Kidney (tissue), 22 donors: ENCODE measurements at places on chromosomes 12 and 14. TPM values are rescaled to one million over a fixed set of nuclear protein-coding genes. Genes with fewer than 3 reads are reported as not detected.

DNA sequence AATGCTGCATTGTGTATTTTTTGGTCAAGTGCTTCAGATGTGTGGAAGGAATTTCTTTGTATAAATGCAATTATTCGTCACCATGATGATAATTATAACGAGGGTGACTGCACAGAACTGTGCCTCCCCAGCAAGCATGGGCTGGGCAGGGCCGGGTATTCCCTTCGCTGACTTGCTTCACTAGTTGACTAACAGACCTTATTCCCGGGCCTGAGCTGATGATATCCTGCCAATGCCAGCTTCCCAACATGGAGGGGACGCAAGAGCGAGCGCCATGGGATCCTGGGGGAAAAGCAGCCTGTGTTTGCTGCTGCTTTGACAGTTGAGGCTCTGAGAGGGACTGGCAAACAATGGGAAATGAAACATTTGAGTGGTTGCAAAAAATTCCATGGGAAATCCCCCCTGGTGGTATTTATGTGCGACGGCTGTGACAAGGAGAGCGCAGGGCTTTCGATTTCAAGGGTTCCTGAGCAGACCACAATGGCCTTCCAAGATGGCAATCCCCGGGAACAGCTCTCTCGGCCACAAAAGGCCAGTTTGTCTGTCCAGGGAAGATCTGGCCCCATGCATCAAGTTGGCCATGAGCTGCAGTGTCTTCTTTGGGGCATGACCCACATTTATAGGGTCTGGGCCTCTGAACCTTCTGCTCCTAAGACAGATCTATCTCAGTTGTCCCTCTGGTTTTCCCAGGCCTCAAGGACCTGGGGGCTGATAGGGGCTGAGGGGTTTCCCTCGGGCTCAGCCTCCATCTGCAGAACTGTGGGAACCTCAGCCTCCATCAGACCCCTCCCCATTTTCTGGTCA, 21.9 kb upstream of the MAP1LC3B2 start:
- no peak overlapping the region for H3K4me3 ChIP-seq
- H3K27me3 ChIP-seq, result no peaks in the 10 kb centered on the region
- no peak overlapping the region for H3K27ac ChIP-seq
- no peaks in the 10 kb centered on the region for H3K36me3 ChIP-seq
- DNase-seq, result no peak

- no peak overlapping the region for H3K4me3 ChIP-seq
- H3K27ac ChIP-seq, result no peak overlapping the region
- no peaks in the 10 kb centered on the region for H3K36me3 ChIP-seq
- no peak for DNase-seq
Measured at GRCh38 chr14:34604995-34605394, 25.0 kb downstream of the SNX6 start.

GRCh38 chr14:82999802-83000201, 1466.1 kb upstream of the SEL1L start:
- H3K36me3 ChIP-seq, result no peaks in the 10 kb centered on the region
- H3K4me3 ChIP-seq, result no peak overlapping the region
- DNase-seq, result no peak
- H3K4me1 ChIP-seq, result no peaks in the 10 kb centered on the region

- H3K27me3 ChIP-seq, result no peaks in the 10 kb centered on the region
- no peak overlapping the region for H3K27ac ChIP-seq
- no peaks in the 10 kb centered on the region for H3K4me1 ChIP-seq
- DNase-seq, result no peak
- no peaks in the 10 kb centered on the region for H3K36me3 ChIP-seq
Measured at GRCh38 chr14:84927096-84927827, 602.7 kb upstream of the FLRT2 start.

DNA sequence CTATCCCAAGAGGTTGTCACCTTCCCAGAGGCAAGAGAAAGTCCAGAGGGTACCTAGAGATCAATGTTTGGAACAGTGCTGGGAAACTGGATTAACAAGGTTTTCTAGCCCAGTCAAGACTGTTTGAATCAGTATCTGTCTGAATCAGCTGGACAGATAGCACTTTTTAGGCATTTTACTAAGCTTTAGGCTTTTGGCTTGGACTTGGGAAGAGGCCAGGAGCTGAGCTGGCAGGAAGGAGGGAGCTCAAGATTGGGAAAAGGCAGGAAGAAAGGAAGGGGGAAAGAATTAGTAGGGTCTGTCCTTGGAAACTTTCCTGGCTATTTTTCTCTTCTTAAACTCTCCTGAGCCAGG, 8.3 kb downstream of the IKZF4 start:
- no peak overlapping the region for H3K4me3 ChIP-seq
- H3K4me1 ChIP-seq, result no peaks in the 10 kb centered on the region
- H3K36me3 ChIP-seq, result peaks cover 24% of the 10 kb centered on the region
- no peak for DNase-seq

DNA sequence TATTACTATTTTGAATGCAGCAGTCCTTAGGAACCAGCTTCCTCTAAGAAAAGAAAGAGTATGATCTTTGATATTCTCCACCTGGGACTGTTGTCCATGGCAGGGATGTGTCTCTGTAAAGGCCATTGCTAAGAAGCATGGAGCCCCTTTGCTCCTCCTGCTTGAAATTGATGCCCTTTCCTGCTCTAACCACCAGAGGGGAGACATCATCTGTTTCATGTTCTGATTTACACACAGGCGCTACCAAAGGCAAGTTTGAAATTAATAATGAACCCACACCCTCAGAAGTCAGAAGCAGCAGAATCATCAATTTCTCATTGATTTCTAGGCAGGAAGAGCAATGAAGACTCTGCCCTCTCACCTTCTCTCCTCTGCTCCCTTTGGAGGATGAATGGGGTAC, 253.8 kb downstream of the RMST start:
- H3K27me3 ChIP-seq, result no peaks in the 10 kb centered on the region
- H3K4me3 ChIP-seq, result no peak overlapping the region
- H3K27ac ChIP-seq, result no peak overlapping the region
- DNase-seq, result no peak

DNA sequence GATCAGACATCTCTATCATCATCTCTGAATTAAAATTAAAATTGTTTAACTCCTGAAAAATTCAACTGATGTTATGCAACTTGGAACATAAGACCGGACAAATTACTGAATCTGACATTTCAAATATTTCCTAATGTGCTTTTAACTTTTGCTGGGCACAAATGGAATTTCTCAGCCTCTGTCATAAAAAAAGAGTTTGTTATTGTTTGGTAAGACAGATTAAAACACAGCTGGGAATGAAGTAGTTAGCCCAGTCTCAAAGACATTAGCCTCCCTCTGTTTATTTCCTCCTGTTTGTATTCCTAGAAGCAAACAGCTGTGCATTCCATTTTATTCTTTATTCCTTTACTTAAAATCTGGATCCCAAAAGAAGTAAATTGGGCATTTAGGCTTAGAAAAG, 29.4 kb downstream of the PLEKHA5 start:
- H3K4me1 ChIP-seq, result peaks cover 30% of the 10 kb centered on the region
- H3K27ac ChIP-seq, result no peak overlapping the region
- no peaks in the 10 kb centered on the region for H3K27me3 ChIP-seq
- DNase-seq, result no peak
- no peak overlapping the region for H3K4me3 ChIP-seq
- H3K36me3 ChIP-seq, result no peaks in the 10 kb centered on the region

- H3K36me3 ChIP-seq, result no peaks in the 10 kb centered on the region
- no peak for DNase-seq
- H3K4me1 ChIP-seq, result peaks cover 6% of the 10 kb centered on the region
- H3K4me3 ChIP-seq, result peak overlapping the region; percentile 91
- H3K27ac ChIP-seq, result no peak overlapping the region
- no peaks in the 10 kb centered on the region for H3K27me3 ChIP-seq
Measured at GRCh38 chr12:48958049-48958388, 732 bp upstream of the ARF3 start.

DNA sequence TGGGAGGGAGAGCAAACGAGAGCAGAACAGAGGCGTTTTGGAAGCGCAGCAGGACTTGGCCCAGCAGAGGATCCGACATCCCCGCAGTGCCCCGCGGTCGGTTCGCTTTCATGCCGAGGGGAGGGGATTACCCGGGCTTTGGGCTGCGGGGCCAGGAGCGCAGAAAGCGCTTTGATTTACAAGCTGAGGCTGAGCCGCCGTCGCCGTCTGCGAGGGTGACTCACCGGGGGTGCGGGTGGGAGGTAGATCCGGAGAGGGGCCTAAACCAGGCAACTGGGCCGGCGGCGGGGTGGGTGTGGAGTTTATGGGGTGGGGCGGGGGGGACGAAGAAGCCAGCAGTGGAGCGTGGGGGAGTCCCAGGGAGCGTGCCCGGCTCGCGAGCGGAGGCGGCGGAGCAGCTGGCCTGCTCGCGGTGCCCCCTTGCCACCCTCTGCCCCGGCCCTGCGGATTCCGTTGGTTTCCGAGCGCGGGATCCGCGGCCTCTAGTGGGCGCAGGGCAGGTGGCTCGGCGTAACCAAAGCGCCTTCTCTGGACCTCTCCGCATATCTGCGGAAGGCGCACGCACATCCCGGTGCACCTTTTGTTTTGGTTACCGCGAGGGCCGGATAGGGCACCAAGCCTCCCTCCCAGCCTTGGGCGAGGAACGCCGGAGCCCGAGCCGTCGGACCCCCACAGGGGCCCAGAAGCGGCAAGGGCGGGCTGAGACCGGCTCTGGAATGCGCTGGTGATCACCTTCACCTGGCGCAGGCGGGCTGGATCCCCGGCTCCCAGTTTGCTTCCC, 2.6 kb downstream of the SIX4 start:
- peak; percentile 70 for DNase-seq
- H3K36me3 ChIP-seq, result peaks cover 4% of the 10 kb centered on the region
- peaks cover 3% of the 10 kb centered on the region for H3K4me1 ChIP-seq
- peaks cover 3% of the 10 kb centered on the region for H3K27me3 ChIP-seq
- H3K27ac ChIP-seq, result peak overlapping the region; percentile 20

GRCh38 chr12:44245932-44246331, 410.1 kb downstream of the TMEM117 start:
- H3K27ac ChIP-seq, result no peak overlapping the region
- no peaks in the 10 kb centered on the region for H3K27me3 ChIP-seq
- H3K36me3 ChIP-seq, result no peaks in the 10 kb centered on the region
- no peaks in the 10 kb centered on the region for H3K4me1 ChIP-seq

GRCh38 chr12:121663610-121663929, 5.9 kb downstream of the MORN3 start:
- no peak overlapping the region for H3K27ac ChIP-seq
- H3K4me1 ChIP-seq, result no peaks in the 10 kb centered on the region
- no peak for DNase-seq
- no peaks in the 10 kb centered on the region for H3K27me3 ChIP-seq
- H3K4me3 ChIP-seq, result no peak overlapping the region

GRCh38 chr14:58073516-58073915, 78.5 kb downstream of the ARMH4 start:
- no peak overlapping the region for H3K4me3 ChIP-seq
- no peaks in the 10 kb centered on the region for H3K4me1 ChIP-seq
- no peaks in the 10 kb centered on the region for H3K27me3 ChIP-seq
- DNase-seq, result no peak
- no peak overlapping the region for H3K27ac ChIP-seq
- H3K36me3 ChIP-seq, result no peaks in the 10 kb centered on the region

GRCh38 chr14:61252369-61253063, 28.6 kb downstream of the TMEM30B start:
- no peak overlapping the region for H3K4me3 ChIP-seq
- H3K27me3 ChIP-seq, result no peaks in the 10 kb centered on the region
- H3K36me3 ChIP-seq, result no peaks in the 10 kb centered on the region
- H3K4me1 ChIP-seq, result no peaks in the 10 kb centered on the region
- no peak overlapping the region for H3K27ac ChIP-seq
- peak; percentile 93 for DNase-seq

DNA sequence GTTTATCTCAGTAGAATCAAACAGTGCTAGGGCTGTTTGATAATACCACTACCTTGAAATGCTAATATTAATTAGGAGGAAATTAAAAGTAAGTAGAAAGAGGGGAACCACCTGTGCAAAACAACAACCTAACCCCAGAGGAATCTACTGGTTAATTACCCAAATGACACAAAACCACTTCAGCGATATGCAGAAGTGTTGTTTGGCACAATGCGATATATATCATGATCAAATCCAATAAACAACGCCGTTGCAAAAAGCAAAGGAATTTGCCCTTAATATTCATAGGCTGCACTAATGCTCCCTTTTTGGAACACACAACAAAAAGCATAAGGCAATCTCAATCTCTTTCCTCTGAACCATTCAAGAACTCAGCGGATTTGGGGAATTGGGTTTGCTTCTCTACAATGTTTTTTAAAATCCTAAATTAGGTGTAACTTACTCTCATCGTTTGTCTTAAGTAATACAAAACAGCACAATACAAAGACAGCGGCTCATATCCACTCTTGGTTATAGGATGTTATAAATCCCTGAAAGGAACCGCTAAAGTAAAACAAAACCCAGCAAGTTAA, 1.5 kb downstream of the MAP4K5 start:
- no peaks in the 10 kb centered on the region for H3K27me3 ChIP-seq
- H3K4me1 ChIP-seq, result peaks cover 10% of the 10 kb centered on the region
- H3K27ac ChIP-seq, result no peak overlapping the region
- no peaks in the 10 kb centered on the region for H3K36me3 ChIP-seq

GRCh38 chr14:50607181-50607580, 47.2 kb downstream of the ATL1 start:
- no peaks in the 10 kb centered on the region for H3K4me1 ChIP-seq
- no peak overlapping the region for H3K4me3 ChIP-seq
- H3K27me3 ChIP-seq, result no peaks in the 10 kb centered on the region

DNA sequence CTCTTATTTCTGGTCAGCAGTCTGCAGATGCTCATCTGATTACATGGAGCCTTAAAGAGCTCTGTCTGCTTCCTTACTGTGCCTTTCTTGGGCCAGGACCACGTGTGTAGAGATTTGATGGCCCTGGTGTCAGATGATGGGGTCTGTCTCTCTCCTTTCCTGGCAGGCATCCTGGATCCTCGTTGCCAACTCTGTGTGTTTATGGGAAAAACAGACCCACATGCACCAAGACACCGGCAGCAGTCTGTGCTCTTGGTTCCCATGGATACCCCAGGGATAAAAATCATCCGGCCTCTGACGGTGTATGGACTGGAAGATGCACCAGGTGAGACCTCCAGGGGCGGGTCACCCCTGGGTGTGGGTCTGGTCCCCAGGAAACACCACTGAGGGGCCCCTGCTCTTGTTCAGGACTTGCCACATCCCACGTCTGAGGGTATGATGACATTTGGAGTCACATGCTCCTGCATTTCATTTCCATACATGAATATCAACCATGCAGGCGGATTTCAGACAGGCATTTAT, 18.5 kb upstream of the ALDH2 start:
- no peak overlapping the region for H3K4me3 ChIP-seq
- H3K36me3 ChIP-seq, result no peaks in the 10 kb centered on the region

DNA sequence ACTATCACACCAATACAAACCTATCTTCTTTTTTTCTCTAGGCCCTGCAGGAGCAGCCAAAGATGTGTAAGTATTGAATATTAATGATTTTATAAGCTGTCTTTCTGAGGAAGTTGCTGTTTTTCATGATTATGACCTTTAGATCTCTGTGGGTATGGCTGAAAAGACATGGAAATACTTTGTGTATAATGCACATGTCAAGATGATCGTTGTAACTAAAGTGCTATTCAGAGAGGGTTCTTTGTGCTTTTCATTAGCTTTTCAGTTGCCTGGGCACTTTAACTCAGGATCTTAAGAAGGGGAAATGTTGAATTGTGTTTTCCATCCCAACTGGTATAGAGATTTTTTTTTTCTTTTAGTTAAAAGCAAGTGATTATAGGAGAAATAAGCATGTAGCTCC, 18.1 kb downstream of the C12orf75 start:
- no peaks in the 10 kb centered on the region for H3K4me1 ChIP-seq
- DNase-seq, result no peak
- H3K27ac ChIP-seq, result no peak overlapping the region
- H3K27me3 ChIP-seq, result no peaks in the 10 kb centered on the region
- H3K36me3 ChIP-seq, result no peaks in the 10 kb centered on the region
- no peak overlapping the region for H3K4me3 ChIP-seq

Gene OTX2
- total RNA-seq, result not detected

Gene GPN3
- 27.4 TPM for total RNA-seq

Gene GZMH
- 0.91 TPM for total RNA-seq

Gene KRT74
- total RNA-seq, result not detected

Gene BICD1
- total RNA-seq, result 36.7 TPM

Gene RFX4
- not detected for total RNA-seq

Gene ITGA7
- total RNA-seq, result 66.3 TPM

Gene ZCCHC8
- 25.8 TPM for total RNA-seq

Gene OXA1L
- total RNA-seq, result 80.8 TPM
